ENCODE measurements at places on chromosomes 7 and 10.
A peak's percentile ranks its signal among the peaks of the same experiment; 100 is the strongest.

DNA sequence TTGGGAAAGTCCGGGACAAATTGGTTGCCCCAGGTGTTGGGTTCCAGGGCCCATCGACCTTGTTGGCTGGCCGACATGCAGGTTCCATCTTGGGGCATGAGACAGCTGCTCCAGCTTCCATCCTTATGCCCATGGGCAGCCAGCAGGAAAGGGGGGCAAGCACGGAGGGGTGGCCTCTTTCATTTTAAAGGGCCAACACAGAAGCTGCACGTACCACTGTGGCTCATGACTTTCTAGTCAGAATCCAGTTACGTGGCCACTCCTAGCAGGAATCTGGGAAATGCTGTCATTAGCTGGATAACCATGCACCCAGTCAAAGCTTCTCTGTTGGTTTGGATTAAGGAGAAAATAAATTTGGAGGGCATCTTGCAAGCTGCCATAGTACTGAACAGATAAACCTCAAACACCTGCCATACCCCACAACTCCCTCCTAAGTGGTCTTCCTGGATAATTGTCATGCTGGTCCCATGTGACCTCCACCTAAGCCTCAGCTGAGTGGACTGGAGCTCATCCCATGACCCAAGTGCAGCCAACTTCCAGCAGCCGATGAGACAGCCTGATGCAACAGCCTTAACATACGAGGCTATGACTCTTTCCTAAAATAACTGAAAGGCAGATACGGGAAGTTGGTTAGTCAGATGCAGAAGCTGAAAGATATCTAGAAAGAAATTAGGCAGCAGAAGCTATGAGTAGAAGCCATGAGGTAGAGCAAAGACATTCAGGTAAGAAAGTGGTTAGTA, 21.4 kb upstream of the GSDME start:
- DNase-seq, result peak; percentile 92

DNA sequence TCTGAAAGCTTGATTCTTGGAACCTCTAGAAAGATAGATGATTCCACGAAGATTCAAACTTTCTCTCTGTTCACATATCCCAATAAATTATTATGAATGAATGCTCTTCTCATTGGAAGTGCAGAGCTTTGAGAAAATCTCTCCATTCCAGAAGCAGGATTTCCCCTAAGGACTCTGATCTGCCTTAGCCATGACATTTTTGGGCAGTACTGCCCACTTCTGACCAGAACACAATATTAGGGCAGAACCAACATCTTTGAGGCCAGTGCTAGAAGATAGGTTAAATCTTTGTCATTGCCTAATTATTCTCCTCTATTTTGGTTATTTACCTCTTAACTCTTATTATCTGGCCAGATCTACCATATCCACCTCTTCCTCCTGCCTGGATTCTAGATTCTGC, 49.9 kb downstream of the ARMC3 start:
- no peak for DNase-seq

- DNase-seq, result no peak
These were observed 267.1 kb downstream of the PRPF18 start for GRCh38 chr10:13853854-13854253.

GRCh38 chr7:96273716-96274115, 48.2 kb downstream of the SLC25A13 start:
- no peak for DNase-seq

DNA sequence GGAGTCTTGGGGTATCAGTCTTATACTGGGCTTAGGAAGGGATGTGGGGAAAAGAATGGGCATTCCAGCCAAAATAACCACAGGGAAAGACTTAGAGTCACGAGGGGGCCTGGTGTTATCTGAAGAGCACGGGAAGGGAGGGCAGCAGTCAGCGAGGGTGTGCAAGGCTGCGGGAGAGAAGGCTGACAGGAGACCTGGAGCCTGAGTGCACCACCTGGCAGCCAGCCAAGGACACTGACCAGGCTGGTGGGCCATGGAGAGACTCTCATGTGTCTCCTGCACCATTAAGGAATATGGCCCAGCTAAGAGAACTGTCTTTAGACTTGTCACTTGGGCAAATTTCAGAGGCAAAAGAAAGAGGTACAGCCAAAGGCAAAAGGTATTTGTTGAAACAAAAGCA, 69.6 kb downstream of the PKD1L1 start:
- no peak for DNase-seq

DNA sequence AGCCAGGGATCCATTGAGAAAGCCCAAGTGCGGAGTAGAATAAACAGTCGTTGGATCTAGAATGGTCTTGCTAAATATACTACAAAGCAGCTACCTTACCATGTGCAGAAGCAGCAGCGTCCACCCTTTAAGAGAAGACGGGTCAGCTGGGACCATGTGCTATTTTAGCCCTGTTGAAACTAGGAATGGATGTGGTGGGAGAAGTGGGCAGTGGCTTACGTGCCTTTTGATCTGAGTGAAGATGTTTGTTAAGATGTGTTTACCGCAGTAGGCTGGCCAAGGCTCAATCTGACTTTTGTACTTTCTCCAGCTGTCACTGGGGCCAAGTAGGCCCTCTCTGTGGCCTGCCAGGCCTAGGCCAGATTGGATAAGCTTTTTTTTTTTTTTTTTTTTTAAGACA, 9.2 kb downstream of the HABP2 start:
- DNase-seq, result no peak

GRCh38 chr7:78159545-78159944, 361.0 kb downstream of the PHTF2 start:
- no peak for DNase-seq

GRCh38 chr10:11480687-11481086, 130.8 kb downstream of the USP6NL start:
- DNase-seq, result no peak

DNA sequence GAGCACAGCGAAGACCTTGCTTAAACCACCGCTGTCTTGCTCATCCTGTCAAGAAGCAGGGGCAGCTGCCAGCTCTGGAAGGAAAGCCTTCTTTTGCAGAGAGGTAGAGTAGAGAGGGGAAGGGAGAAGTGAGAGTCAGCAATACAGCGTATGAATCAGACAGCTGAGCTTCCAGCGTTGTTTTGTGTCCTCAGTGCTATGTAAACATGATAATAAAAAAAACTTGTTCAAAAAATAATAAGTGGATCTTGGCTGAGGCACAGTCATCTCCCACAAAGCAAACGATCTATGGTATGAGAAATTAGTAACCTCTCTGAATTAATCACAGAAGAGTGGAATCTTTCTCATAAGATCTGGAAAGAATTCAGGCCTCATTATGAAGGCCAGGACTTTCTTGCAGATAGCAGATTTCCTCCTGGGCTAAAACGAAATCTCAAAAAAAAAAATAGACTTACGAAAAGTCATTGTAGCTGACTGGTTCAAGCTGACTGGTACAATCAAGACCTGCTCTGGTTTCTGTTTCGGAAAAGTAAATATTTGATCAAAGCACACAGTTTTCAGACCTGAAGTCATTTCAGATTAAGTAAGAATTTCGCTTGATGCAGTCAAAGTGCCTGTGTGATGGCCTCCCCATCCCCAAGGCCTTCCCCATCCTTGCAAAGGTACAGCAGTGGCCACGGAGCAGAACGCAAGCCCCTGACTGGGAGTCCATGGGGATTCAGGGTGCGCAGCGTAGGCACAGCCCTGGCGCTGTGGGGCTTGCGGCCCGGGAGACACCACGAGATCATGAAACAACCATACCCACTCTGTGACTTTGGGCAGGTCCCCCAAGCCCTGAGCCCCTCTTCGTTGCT, 29.4 kb downstream of the CHST15 start:
- DNase-seq, result no peak

DNA sequence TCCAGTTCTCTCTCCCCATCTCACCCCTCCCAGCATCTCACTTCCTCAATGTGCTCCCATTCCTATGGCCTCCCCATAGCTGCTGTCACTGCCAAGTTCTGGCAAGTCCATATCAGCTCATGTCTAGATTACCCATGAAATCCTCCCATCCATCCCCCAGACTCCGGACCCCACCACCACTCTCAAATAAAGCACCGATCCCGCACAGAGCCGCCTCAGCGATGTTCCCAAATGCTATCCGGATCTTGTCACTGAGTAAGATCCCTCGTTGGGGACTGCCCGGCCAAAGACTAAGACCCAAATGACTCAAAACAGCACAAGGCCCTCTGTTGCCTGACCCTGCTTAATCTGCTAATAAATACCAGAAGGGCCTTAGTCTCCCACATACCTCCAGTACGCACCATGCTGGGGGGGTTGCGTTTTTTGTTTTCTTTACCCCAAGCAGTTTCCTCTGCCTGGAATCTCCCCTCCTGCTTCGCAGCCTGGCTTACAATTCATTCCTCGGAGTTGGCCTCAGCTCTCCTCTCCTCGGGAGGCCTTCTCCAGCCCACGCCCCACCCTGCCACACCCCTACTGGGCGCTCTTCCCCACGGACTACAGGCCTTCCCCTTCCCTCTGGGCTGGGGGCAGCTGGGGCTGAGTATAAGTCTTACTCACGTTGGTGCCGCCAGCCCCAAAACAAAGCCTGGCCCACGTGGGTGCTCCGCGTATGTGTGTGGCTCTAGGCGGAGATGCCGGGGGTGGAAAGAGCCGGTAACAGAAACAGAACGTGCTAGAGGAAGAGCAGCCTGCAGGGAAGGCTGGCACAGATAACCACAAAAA, 1.8 kb upstream of the DUSP5 start:
- peak; percentile 96 for DNase-seq

DNA sequence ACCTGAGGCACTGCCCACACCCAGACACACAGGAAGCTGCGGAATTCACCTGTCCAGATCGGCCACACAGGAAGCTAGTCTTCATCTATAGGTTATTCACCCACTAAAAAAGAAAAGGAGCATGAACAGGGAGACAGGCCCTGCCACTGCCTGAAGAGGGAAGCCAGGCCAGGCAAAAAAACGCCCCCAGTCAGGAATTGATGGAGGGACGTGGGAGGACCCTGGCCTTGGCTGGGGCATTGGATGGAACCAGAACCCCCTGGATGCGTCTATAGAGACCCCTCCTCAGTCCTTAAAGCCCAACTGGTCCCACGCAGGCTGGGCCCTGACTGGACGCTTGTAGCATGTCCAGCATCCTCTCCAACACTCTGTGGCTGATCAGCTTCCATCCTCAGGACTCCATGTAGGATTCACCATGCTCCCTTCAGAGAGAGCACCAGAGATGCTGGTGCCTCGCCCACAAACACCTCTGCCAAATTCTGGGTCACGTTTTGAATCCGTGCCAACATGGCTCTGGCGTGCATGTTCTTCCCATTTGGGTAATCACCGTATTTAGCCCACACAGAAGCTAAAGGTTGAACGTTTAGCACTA, 259.3 kb upstream of the TCERG1L start:
- no peak for DNase-seq

- no peak for DNase-seq
These were observed 123.4 kb upstream of the NEBL start for GRCh38 chr10:21020545-21020944.

GRCh38 chr7:143954135-143954534, 509 bp upstream of the OR2F1 start:
- no peak for DNase-seq

GRCh38 chr7:88041583-88041982, 107.5 kb downstream of the ADAM22 start:
- DNase-seq, result no peak

- peak; percentile 26 for DNase-seq
These were observed 56.2 kb upstream of the SEPHS1 start for GRCh38 chr10:13404305-13404759.

- peak; percentile 34 for DNase-seq
These were observed 141.8 kb downstream of the C7orf25 start for GRCh38 chr7:42770114-42770513.

GRCh38 chr7:142248166-142249160, 9.4 kb downstream of the PRSS58 start:
- no peak for DNase-seq

DNA sequence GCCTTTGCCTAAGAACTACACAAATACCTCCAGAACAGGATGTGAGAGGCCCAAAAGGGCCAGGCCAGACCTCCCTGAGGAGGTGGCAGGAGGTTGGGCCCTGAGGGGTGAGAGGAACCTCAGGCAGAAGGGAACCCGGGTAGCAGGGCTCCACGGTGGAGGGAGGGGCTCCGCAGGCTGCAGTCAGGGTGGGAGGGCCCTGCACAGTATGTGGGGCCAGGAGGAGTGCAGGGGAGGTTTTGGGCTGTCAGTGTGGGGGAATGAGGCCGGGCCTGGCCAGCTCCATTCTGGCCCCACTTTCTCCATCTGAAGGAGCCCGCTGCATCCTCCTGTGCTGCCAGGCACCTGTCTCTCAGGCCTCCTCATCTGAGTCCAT, 25.9 kb downstream of the DNAJB12 start:
- no peak for DNase-seq

- no peak for DNase-seq
These were observed 1.3 kb downstream of the GUSB start for GRCh38 chr7:65980478-65981250.

DNA sequence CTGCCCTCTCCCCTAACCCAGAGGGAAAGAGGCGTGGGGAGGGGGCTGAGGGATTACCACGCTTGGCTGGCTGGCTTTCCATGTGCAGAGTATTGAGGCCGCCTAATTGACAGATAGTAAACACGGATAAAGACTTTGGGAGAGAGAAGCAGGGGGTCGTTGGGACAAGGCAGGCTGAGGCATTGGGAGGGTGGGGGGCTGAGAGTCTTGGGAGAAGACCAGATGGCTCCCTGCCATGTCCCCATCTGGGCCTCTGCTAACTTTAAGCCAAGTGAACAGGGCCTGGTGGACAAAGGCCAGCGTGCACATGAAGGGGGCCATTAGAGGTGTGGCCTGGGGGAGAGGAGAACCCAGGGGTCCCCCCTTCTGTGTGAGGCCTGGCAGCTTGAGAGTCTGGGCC, 55.4 kb upstream of the MXI1 start:
- no peak for DNase-seq

DNA sequence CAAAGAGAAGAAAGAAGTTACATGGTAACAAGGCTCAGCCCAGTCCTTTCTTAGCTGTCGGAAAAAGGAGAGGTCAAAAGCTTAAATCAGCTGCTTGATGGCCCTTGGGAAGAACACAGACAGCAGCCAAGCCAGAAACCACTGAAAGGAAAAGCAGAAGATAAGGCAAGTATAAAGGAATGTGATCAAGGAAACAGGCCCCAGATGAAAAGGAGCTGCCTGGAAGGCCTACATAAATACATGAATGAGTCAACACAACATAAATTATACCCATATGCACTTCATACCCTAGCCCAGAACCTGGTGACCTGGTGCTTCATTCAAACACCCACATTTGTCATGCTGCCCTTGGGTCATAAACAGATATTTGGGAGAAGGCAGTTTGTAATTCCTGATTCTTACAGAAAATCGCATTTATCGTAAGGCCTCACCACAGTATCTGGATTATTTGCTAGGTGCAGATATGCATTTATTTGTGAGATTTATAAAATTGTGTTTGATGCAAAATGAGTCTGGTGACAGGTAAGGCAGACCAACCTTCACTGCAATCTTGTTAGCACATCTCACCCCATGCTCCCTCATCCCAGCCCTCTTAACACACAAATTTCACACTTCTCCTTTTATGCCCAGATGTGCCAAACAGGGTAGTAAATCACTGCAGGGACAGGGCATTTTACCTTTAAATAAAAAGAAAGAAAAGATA, 94.9 kb upstream of the KCNIP2 start:
- DNase-seq, result peak; percentile 90

GRCh38 chr10:118960157-118961090, 69.1 kb upstream of the NANOS1 start:
- DNase-seq, result peak; percentile 60

Measured in NCI-H226 (cell line).